T-helper 9 cell (primary cell): ENCODE measurements at places on chromosomes 4 and X.

- no peak for DNase-seq
These were observed 219.2 kb downstream of the MAML3 start for GRCh38 chr4:139934708-139935195.

- no peak for DNase-seq
These were observed 70.7 kb upstream of the NFKB1 start for GRCh38 chr4:102430461-102430910.

GRCh38 chr4:165355900-165356300 is 22.9 kb upstream of the CPE start:
- no peak for DNase-seq

DNA sequence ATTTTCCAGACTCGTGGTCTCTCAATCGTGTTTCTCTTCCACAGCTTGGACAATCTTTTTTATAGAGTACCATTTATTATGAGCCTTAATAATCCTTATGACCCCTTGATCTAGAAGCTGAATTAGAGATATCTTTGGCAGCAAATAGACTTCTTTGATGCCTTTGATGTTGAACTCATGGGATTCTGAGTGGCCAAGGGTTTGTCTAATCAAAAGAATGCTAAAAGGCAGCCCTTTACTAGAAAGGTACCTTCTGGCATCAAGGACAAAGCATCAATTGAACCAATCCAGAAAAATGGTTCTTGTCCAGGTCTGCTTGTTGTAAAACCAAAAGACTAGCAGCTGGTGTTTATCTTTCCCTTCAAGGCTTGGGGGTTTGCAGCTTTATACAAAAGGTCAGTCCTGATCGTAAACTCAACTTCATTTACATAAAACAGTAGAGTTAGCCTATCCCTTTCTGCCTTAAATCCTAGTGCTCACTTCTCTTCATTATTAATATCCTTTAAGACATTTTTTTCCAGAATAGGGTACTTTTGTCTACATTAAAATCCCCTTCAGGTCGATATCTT is 411.3 kb downstream of the FAT4 start:
- no peak for DNase-seq

DNA sequence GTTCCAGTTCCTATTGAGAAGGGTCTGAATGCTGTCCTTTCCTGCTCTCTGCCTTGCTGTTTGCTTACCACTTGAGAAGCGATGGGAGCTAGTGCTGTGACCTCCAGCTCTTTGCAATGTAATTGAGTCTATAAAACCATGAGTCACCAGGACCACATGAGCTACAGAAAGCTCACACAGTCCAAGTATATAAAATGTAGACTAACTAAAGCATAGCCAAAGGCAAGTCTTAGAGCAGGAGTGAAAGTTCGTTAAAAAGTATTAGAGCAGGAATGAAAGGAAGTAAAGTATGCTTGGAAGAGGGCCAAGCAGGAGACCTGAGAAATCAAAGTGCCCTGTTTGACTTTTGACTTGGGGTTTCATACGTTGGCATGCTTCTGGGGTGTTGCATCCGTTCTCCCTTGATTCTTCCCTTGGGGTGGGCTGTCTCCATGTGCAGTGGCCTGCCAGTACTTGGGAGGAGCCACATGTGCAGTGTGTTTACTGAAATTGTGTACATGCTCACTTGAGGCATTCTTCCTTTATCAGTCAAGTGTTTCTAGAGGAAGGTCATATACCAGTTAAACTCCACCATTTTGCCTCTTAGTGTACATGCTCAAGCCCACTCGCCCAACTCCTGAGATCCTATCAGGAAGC is 71.3 kb upstream of the KIT start:
- no peak for DNase-seq

DNA sequence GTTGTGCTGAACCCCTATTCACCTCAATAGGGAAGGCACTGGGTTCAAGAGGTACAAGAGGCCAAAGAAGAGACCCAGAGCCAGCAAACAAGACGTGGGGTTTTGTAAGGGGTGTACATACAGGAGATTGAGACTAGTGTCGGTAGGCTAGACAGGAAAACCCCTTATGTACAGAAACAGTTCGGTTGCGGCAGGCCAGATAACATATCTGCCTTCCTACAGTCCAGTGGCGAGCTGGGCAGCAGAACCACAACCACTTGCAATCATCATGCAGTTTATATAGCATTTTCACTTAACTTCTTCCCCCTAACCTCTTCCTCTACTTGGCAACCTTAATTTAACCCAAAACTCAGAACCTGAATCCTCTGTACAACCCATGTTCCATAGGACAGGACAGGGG is 422.2 kb downstream of the PDHA2 start:
- no peak for DNase-seq

- no peak for DNase-seq
These were observed 86.8 kb upstream of the ETNPPL start for GRCh38 chr4:108849611-108850168.

DNA sequence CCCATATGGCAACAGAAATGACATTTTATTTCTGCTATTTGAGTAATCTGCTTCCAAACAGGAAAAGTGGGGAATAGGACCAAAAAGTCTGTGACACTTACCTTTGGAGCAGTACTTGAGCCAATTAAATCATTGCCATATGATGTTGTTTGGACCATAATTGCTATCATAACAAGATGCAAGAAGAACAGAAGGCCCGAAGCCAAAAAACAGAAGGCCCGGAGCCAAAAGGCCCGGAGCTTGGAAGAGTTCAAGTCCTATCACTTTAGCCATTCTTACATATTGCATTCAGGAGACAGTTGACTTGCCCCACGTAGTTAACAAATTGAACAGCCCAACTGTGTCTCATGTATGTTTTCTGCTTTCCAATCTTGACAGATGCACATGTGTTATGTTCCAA is 285.6 kb downstream of the ARHGAP24 start:
- DNase-seq = no peak

GRCh38 chrX:140664939-140665338 is 44.6 kb upstream of the LINC00632 start:
- DNase-seq = no peak

- DNase-seq = no peak
These were observed 143.7 kb upstream of the ANK2 start for GRCh38 chr4:112905728-112906127.

DNA sequence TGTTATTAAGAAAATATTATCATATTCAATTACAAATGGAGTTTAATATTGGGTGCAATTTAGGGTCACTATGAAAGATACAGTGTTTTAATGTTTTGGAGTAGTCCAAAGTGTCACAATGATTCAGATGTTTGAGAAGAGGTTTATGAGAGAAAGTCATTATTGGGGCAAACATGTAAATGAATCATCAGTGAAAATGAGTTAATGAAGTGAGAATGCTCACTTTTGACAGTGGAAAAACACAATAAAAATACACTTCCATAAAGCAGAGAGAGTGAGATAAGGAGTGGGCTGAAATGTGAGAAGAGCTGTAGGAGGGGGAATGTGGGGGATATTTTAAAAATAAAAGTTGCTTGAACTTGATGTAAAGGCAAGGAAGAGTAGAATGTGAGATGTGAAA is 957.1 kb downstream of the PCDH18 start:
- DNase-seq = no peak

GRCh38 chr4:126742048-126742447 is 890.7 kb upstream of the INTU start:
- no peak for DNase-seq

DNA sequence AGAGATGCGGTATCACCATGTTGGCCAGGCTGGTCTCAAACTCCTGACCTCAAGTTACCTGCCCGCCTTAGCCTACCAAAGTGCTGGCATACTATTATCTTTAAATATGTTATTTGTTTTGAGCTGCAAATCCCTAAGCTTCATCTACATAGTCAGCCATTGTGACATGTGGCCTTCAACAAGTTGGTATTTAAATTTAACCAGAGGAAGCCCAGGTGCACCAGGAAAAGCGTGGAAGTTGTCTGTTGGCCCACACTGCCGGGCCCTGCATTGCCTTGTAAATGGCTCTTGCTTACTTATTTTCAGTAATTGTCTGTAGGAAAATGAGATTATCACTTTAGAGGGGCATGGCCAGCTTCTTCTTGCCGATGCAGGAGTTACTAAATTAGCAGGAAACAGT is 6.0 kb downstream of the WWC2 start:
- DNase-seq = no peak

- DNase-seq = no peak
These were observed 28.5 kb downstream of the RNF212 start for GRCh38 chr4:1084796-1085403.

GRCh38 chrX:637660-638481 is 7.3 kb downstream of the SHOX start:
- DNase-seq = no peak

- no peak for DNase-seq
These were observed 130.9 kb downstream of the REPS2 start for GRCh38 chrX:17077361-17077760.

- DNase-seq = no peak
These were observed 76.5 kb downstream of the CENPC start for GRCh38 chr4:67468830-67469229.

GRCh38 chr4:142104041-142104440 is 467.7 kb downstream of the IL15 start:
- DNase-seq = no peak

GRCh38 chrX:37955273-37955672 is 51.1 kb upstream of the SYTL5 start:
- no peak for DNase-seq

DNA sequence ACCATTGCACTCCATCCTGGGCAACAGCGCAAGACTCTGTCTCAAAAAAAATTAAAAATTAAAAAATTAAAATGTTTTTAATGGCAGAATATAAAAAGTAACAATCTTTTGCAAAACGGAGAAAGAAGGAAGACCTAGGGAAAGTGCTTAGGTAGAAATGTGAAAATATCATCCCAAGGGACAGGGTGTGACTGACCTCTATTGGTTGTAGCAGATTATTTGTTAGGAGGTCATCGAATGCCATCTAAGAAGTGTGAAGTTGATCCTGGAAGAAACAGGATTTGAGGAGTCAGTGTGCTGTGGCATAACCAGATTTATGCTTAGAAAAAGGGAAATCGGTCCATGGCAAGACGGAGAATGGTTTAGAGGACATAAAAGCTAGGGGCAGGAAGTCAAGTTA is 18.1 kb upstream of the C4orf36 start:
- DNase-seq = no peak

GRCh38 chrX:148771440-148771839 is 271.0 kb downstream of the AFF2 start:
- DNase-seq = no peak

GRCh38 chrX:133250184-133251100 is 32.3 kb upstream of the TFDP3 start:
- no peak for DNase-seq

- no peak for DNase-seq
These were observed 100.7 kb upstream of the HCCS start for GRCh38 chrX:11010476-11010875.

DNA sequence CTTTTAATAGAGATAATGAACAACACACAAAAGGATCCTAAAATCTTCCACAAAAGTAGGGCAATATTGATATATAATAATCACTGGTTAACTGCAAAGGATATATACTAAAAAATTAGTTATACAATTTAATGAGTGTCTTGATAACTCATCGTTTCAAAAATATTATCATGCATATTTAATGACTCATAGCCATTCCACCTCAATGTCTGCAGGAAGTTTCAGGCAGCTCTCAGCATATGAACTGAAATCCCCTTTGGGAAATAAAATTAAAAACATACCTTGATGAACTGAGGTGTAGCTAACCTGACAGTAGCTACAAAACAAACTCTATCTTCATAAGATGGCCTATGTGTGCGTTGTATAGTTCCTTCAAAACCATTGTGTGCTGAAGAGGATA is 62.9 kb downstream of the TMEM165 start:
- DNase-seq = no peak
